ENCODE measurements at places on chromosomes 12 and 14.

- no peak for DNase-seq
Observed at GRCh38 chr14:97206916-97207315, 409.7 kb downstream of the VRK1 start.

DNA sequence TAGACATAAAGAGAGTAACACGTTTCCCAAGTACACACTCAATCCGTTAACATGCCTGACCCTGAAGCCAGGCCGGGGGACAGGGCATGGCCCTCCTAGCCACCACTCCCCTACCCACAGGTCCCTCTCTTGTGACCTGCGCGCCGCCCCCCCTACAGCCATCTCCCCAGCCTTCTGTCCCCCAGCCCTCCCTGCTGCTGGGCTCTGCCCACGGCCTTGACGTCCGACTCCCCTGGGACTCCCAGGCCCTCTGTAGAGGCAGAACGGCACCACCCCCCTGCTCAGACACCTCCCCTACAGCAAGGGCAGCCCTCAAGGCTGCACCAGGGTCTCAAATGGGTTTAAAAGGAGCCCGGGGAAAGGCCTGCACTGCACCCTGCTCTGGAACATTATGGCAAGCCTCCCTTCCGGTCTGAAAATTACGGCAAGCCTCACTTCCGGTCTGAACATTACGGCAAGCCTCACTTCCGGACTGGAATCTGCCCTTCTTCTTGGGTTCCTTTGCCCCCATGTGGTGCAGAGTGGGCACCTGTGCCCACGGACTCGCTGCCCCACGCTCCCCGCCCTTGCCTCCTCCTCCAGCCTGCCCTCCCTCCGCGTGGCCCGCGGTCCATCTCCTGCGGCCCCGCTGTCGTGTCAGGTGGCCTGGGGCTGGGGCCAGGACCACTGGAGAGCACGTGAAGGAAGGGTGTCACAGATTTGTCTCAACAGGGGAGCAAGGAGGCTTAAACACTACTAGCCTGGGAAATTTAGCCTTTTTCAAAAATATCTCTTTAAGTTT lies 77.6 kb downstream of the MOK start:
- no peak for DNase-seq

GRCh38 chr12:24496755-24497154 lies 452.1 kb downstream of the BCAT1 start:
- DNase-seq = no peak

GRCh38 chr12:109943811-109944210 lies 43.7 kb downstream of the TCHP start:
- DNase-seq = no peak

DNA sequence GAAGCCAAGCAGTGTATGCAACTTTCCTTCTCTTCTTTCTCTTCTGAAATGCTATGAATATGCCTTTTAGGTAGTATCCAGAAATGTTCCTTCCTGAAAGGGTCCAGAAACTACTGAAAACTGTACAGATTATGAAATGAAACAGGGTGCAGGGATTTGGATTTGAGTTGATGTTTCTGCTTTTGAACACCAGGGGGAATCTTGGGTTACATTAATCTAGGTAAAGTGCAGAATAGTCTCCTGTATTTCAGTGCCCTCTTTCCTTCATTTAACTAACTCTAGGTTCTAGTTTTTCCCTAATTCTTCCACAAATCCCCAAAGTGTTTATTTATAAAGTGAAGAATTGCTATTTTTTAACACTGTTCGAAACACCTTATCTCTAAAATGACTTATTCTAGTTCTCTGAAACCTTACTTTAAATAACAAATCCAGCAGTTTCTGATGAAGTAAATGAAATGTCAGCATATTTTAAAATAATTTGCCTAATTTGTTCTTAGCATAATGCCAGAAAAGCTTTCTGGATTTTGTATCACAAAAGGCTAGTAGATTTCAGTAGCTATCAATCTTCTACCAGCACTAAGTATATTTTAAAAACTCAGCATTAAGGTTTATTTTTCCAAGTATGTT lies 111.9 kb downstream of the LRRK2 start:
- no peak for DNase-seq
